ENCODE measurements at places on chromosomes 1 and 21.
A peak's percentile ranks its signal among the peaks of the same experiment; 100 is the strongest.

- no peak for DNase-seq
Measured at GRCh38 chr1:147762233-147763024, 2.0 kb upstream of the GJA5 start.

DNA sequence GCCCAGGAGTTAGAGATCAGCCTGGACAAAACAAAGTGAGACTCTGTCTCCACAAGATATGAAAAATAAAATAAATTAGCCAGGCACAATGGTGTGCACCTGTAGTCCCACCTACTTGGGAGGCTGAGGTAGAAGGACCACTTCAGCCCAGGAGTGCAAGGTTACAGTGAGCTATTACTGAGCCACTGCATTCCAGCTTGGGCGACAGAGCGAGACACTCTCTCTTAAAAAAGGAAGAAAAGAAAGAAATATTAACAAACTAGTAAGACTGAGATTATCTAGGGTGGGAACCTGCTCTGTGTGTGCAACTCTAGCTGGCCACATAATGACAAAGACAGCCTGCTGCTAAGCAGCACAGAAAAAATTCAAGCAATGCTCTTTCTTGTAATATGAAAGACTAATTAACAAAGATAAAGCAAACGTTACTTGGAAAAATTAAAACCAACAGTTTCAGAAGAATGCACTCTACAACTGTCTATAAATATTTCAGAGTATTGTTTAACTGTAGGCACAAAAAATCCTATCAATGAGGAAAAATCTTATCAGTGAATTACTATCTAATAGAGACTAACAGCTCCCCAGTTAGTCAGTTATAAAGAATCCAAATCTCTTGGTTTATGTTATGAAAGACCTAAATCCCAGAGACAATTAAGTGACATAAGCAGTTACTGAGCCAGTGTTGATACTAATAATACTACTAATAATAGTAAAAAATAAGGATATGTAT lies 74.5 kb downstream of the ENAH start:
- DNase-seq: no peak

- DNase-seq: no peak
Measured at GRCh38 chr1:172325531-172325930, 95.0 kb upstream of the C1orf105 start.

GRCh38 chr1:44919400-44919799 lies 67.0 kb downstream of the EIF2B3 start:
- DNase-seq: no peak

DNA sequence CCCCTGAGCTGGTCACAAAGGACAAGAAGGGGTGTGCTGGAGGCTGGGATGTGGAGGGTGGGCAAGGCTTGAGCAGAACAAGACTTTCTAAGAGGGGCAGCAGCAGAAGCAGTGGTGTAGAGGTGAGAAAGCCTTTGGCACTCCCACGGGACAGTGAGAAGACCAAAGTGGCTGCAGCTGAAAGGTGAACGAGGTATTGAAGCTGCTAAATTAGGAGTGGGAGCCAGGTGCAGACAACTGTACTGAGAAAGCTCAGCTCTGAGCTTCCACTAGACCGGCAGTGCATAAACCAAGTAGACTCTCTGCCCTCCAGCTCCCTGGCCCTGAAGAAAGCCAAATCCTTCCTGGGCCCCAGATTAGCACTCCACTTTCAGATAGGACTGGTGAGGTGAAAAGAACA lies 93.0 kb downstream of the VWA5B1 start:
- DNase-seq: no peak

GRCh38 chr1:212235857-212236256 lies 49.4 kb upstream of the PPP2R5A start:
- DNase-seq: no peak

GRCh38 chr1:183783342-183783741 lies 21.6 kb upstream of the RGL1 start:
- DNase-seq: no peak

DNA sequence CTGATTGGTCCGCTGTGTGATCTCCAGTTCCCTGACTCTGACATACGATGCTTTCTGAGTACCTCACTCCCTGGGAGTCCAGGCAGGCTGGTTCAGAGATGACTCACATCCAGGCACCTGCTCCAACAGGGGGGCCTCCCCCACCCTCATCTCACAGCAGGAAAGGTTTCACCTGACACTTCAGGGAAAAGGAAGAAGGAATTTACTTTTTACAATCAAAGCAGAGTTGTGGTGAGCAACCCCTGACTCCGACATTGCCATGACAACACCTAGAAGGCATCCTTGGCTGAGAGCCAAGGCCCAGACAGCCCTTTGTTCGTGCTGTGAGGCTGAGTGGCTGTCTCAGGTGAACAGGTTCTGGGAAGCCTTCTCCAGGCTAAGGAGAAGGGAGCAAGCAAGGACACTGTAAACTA lies 164.6 kb upstream of the GJB5 start:
- DNase-seq: no peak

DNA sequence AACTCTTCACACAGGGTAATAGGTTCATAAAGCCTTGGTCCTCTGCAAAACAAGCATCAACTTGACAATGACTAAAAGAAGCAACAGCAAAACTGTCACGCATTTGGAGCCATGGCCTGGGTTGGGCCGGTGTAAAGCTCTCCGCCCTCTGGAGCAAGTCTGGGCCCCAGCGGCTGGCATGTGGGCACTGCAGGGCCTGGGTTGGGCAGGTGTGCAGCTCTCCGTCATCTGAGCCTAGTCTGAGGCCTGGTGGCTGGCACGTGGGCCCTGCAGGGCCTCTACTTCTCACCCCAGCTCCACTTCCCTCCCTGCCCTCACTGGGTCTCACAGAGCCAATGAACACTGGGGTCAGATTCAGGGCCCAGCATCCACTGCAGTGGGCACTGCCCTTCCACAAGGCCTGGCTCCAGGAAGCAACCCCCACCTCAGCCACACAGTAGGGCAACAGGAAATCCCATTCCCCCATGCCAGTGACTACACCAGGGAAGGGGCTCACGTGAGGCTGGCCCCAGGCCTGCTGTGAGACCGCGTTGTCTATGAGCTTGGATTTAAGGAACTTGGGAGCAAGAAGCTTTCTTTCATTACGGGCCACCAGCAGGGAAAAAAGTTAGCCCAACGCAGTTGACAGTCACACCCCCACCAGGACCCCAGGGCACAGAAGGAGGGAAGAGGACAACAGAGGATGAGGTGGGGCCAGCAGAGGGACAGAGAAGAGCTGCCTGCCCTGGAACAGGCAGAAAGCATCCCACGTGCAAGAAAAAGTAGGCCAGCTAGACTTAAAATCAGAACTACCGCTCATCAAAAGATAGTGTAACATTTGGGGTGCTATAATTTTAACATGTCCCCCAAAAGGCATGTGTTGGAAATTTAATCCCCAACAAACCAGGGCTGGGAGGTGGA lies 52.7 kb downstream of the NPHP4 start:
- DNase-seq: no peak

DNA sequence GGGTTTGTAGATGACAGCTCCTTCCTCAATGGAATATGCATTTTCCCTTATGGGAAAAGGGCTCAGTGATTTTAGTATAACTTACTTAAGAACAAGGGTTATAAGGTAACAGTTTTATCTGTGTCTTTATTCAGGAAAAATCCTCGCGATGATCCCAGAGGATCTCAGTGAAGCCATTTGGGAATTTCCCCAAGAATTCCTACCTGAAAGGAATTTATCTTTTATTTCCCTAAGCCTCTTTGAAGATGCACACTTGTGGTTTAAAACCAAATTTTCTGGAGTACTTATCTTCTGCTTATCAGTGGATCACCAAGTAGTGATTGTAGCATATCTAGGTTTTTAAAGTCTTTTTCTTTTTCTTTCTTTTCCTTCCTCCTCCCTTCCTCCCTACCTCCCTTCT lies 58.8 kb downstream of the AK4 start:
- no peak for DNase-seq

DNA sequence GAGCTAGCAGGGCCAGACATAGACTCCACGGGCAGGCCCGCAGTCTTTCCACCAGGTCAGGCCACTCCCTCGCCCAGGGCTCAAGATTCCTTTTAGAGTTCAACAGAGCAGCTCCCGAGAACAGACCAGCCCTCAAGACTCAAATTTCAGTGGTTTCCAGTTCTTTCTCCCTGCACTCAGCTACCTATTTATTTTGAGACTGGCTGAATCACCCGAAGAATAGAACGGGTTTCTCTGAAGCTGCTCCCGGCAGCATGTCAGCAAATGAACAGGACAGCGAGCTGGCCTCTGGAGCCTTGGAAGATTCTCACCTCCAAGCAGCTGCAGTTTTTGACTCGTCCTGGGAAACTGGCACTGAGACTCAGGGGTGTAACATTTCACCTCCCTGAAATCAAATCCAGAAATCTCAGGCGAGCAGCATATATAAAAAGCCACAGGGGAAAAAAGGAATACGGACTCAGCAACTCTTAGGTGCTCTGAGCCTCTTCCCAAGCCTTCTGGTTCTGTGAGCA lies 177.9 kb downstream of the CLIC6 start:
- no peak for DNase-seq

GRCh38 chr1:227227761-227228160 lies 90.5 kb downstream of the CDC42BPA start:
- no peak for DNase-seq

DNA sequence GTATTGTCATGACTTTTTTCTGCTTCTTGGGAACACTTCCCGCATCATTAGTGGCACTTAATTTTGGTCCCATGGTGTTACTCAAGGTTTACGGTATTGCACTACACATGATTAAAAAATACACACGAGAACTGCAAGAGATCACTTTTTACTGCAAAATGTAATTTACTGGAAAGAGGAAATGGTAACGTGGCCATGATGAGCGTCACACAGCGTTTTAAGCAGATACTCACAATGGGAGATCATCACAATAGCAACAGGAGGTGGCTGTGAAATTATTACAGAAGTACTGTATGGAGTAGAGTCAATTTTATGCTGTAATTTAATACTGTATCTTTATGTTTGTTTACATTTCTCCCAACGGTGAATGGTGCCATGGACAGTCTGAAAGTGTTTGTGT lies 1510.3 kb downstream of the AMY1C start:
- no peak for DNase-seq

DNA sequence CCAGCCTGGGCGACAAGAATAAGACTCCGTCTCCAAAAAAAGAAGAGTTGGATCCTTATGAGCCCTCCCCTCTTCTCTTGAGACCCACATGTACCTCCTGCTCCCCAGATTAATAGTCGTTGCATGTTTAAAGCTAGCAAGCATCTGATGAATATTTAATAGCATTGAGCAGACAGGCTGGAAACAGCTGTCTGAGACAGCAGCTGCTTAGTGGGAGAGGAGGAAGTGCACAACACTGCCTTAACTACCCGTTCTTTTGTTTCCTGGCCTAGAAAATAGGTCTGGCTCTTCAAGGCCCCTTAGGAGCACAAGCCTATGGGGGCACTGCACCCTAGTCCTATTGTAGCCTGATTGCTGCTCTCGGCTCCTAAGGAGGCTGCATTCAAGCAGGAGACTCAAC lies 17.3 kb upstream of the TMEM39B start:
- DNase-seq: no peak

DNA sequence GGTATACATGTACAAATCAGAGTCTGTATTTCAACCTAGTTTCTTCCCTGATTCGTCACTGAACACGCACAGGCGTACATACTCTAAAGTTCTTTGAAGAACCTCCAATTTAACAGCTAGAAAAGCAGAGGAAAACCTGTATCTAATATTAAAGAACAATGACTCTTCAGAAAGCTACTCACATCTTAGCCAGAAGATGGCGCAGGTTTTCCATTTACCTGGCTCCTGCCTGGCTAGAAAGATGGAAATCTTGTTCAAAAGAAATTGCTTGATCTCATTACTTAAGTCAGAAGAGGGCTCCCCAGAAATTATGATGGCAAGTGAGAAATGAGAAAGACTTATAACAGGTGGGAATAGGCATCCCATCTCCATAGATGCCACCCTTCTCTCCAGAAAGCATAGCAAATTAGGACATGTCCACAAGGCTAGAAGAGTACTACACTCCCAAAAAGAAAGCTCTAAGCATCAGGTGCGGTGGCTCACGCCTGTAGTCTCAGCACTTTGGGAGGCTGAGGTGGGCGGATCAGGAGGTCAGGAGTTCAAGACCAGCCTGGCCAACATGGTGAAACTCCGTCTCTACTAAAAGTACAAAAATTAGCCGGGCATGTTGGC lies 19.0 kb upstream of the L1TD1 start:
- peak; percentile 14 for DNase-seq

DNA sequence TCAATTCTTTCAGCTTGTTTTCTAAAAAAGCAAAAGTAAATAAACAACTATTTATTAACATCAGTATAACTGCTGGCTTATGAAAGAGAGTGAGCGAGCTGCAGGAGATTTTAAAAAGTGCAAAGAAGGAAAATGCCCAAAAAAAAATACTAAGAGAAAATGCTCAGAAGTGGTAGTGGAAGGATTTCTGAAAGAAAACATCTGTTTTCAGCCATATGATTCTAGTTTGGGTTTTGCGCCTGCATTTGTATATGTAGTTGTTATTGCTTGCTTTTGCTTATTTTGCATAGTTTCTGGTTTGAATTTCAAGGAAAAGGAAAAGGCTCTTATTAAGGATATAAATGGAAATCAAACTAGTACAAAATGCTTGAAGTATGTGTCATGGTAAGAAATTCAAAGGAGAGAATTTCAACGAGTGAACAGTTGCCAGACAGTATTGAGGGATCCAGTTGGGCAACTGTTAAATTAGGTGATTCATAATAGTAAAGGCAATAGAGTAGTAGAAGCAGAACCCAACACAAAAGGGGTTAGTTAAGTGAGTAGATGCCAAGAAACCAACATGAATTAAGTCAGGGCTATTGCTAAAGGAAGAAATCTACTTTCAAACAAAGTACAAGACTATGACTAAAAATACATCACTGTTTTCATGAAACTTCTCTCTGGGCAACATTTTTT lies 1.2 kb downstream of the GBP5 start:
- no peak for DNase-seq
